Peyer's patch (tissue), 4 donors: ENCODE measurements at places on chromosomes 1 and 21. TPM values are rescaled to one million over a fixed set of nuclear protein-coding genes. Genes with fewer than 3 reads are reported as not detected.

The REN gene
- total RNA-seq = not detected

The KDF1 gene
- 25.7 TPM for total RNA-seq

The TFF3 gene
- total RNA-seq = 516 TPM

DNA sequence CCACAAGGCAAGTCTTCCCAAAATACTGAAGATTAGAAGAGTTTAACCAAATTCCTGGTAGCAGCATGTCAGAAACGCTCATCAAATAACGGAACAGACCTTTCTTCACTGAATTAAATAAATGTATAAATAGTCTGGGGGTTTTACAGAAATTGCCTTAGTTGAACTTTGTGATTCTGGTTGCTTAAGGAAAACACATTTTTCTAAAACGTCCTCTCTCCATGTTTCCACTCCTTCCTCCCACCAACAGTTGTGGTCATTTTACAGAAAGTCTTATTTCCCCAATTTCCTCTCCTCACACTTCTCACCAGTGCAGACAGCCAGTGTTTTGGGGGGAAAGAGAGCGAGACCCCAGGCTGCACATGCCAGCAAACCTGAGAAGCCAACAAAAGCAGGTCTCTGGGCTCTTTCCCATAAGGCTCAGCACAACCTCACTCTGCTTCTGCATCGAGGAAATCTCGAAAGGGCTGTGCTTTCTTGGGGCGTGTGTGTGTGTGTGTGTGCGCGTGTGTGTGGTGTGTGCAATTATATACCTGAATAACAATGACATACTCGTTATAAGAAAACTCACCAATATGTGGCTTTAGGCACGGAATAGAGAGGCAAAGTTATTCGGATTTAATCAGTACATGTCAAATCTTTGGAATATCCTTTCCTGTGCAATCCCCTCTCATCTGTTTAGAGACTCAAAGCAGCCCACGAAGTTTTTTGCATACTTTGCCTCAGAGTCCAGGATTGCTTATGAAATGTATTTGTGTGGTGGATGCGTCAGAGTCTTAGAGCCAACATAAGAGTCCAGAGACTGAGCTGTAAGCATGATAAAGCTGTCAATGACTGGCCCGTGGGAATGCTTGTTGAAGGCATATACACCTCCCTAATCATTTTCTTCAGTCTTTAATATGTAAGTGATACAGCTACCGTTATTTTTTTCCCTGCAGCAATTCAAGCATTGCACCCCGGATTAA, 2.0 kb downstream of the KCNJ15 start:
- DNase-seq = no peak

- DNase-seq = peak; percentile 94
Observed at GRCh38 chr1:28886731-28887418, 27.5 kb upstream of the EPB41 start.

- no peak for DNase-seq
Observed at GRCh38 chr1:19534281-19534680, 48.9 kb upstream of the CAPZB start.

DNA sequence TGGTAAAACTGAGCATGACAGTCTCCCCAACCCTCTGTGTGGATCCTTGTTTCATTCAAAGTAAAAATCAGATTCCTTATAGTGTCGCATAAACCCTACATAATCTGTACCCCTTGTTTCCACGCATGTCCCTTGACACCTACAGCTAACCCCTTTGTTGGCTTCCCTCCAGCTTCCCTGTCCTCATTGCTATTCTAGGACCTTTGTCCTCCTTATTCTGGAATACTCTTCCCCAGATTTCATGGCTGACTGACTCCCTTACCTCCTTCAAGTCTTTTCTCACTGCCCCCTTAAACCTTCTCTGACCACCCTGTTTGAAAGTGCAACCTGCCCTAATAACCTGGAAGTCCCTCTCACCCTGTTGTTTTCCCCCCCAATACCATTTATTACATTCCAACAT, 4.0 kb downstream of the RNF11 start:
- DNase-seq = peak; percentile 71

GRCh38 chr1:226332947-226333346, 24.0 kb upstream of the LIN9 start:
- DNase-seq = no peak

GRCh38 chr1:8450312-8450711, 132.4 kb downstream of the SLC45A1 start:
- no peak for DNase-seq
